ENCODE measurements at places on chromosomes 16 and 17. TPM values are rescaled to one million over a fixed set of nuclear protein-coding genes. Genes with fewer than 3 reads are reported as not detected.
A peak's percentile ranks its signal among the peaks of the same experiment; 100 is the strongest.

CCL4L2 gene
- total RNA-seq = 0.39 TPM

DNA sequence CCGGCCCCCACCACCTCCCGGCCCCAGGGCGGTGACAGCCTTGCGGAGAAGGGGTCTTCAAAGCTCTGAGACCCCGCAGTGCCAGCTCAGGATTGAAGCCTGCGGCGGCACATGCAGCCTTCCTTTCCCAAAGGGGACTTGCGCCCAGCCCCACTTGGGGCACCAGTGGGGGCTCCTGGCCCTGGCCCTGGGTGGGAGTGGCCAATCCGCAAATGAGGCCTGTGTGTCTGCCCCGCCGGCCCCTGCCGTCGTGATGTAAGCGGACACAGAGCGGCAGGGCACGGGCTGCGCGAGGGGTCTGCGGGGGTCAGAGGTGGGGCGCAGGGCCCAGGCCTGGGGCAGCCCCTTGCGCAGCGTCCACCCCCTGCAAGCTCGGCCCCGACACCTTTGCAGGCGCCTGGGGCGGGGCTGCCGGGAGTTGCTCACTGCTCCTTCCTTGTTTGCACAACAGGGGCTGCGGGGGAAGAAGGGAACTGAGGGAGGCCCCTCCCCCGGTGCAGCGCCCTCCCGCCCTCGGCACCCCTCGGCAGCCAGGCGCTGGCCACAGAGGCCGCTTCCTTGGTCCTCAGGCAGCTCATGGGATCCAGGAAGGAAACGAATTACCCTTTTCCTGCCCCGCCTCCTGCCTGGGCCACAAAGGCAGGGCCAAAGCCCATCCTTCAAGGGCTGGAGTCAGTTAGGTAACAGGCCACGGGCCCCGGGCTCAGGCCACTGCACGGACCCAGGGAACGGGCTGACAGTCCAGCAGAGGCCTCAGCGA is 2.9 kb downstream of the SLC16A3 start:
- DNase-seq = peak; percentile 88

DNA sequence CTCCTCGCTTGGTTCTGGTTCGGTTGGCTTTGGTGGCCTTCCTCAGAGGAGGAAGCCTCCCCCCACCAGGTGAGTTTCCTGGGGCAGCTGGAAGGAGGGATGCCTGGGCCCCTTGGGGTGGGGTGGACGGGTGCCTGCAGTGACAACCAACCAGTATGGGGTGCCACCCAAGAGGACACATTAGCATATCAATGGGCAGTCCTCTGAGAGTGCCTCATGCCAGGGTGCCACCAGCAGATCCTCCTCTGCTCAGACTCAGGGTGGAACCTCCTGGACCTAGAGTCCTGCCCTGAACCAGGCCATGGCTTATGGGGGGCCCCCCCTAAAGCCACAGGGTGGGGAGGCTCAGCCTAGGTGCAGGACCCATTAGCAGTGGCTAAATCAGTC is 2.7 kb downstream of the PPP1R1B start:
- DNase-seq = no peak

MRM1 gene
- total RNA-seq = 6.3 TPM

TVP23C gene
- 3.3 TPM for total RNA-seq

GRCh38 chr17:7340179-7340578 is 3.9 kb downstream of the ACAP1 start:
- DNase-seq = no peak

DNA sequence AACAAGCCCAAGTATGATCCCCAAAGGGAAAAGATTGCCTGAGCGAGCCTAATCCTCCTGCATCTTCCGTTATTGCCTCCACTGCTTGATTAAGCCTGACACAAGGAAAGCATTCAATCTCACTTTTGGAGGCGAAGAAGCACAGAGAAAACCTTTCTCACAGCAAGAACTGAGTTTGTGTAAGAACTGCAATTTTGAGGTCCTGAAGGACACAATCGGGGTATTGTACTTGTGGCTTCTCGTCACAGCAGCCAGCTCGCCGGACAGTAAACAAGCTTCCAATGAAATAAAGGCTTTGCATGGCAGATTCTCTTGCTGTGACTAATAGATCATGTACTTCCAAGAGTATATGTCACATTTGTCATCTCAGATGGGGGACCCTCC is 18.7 kb upstream of the FOXF1 start:
- no peak for DNase-seq

CHD9NB gene
- total RNA-seq = 0.67 TPM

GRCh38 chr16:23504453-23505179 is 5.7 kb downstream of the GGA2 start:
- peak; percentile 88 for DNase-seq

SNAI3 gene
- total RNA-seq = 1.0 TPM

Data from right atrium auricular region (tissue), 2 donors.